ENCODE measurements at places on chromosomes 5 and 9.

DNA sequence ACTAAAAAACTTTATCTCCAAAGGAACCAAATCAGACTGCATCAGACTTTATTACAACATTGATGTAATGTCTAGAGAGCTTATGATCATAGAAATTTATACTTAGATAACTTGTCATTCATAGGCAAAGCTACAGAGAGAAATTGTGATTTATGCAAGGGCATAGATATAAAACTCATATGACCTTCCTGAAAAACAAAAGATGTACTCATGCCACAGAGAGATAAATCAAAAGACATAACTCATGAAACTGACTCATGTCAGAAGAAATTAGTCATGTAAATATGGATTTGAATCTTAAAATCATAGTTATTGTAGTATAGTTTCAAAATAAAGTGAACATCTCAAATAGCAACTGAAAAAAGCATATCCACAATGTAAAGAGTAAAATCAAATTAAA is 186.2 kb downstream of the GABBR2 start:
- no peak for DNase-seq

- DNase-seq = no peak
Measured at GRCh38 chr5:71925608-71926091, 181.6 kb upstream of the MAP1B start.

- no peak for DNase-seq
Measured at GRCh38 chr5:156922207-156922792, 40.7 kb downstream of the TIMD4 start.

DNA sequence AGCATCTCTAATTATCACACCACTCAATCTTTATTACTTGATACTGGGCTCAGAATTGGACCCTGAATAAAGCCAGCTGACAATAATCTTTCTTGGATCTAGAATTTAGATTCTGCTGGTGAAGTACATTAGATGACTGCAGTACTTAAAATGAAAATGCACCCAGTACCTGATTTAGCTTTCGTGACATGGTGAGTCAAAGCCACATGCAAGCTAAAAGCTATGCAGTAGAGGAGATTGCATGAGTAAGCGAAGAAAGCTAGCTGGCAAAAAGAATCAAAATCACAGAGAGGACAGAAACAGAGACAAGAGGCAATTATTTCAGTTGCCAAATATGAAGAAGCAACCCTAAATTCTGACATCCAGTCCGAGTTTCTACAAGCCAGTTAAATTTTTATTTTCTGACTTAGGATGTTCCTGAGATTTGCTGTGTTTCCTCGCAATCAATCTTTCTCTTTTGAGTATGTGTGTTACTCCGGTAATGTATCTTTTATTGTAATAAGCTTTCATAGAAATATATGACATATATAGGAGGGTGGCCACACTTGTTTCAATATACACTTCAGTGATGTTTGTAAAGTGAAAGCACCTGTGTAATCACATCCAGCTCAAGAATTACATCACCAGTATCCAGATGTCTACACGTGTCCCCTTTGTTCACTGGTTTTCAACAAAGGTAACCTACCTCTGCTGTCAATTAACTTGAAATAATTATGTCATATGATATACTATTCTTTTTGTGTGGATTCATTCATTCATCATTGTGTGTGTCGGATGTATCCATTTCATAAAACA is 101.7 kb downstream of the CDH18 start:
- no peak for DNase-seq

DNA sequence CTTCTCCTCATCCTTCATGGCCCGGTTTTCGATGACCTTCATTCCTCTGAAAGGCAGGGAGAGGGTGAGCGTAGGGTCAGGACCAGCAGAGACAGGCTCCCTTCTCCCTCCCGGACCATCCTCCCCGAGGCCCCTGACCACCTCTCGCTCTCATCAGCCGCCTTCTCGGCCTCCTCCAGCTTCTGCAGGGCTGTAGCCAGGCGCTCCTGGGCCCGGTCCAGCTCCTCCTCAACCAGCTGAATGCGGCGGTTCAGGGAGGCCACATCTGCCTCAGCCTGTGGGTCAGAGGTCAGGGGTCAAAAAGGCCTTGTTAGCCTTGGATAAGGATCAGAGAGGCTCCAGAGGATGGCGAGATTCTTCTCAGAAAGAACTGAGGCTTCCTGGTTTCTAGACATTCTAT is 4.2 kb downstream of the TPM2 start:
- DNase-seq = no peak

DNA sequence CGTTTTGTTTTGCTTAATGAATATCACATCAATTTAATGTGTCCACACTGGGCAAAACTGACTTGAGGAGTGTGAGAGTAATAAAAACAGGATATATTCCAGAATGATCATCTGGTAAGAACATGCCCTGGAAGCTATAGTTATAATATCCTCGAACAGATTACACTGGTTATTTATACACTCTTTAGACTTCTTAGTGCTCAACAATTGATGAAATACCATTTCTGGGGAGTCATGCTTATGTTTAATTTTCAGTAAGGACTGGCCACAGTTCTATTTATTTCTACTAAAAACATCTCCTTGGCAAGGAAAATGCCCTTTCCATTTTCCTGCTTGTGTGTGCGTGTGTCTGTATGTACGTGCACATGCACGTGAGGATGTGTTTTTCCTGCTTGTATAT is 205.0 kb downstream of the TRIO start:
- no peak for DNase-seq

GRCh38 chr5:25286319-25286718 is 641.5 kb upstream of the CDH10 start:
- DNase-seq = no peak

DNA sequence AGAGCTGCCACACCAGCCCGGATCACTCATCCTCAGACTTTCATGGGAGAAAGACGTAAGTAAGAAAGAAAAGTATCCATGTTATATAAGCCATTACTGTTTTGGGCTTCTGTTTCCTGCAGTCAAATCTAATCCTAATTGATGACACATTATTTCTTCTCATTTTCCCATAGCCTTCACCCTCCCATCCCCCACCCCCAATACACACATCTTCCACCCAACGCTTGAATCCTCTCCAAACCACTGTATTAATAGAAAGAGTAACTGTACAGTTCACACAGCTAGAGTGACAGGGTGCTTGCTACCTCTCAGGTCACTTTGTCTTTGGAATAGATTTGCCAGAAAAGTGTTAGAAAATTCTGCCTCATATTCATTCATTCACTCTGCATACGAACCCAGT is 69.3 kb upstream of the IL17B start:
- DNase-seq = no peak
